ENCODE measurements at places on chromosomes 6 and 20. TPM values are rescaled to one million over a fixed set of nuclear protein-coding genes. Genes with fewer than 3 reads are reported as not detected.

DNA sequence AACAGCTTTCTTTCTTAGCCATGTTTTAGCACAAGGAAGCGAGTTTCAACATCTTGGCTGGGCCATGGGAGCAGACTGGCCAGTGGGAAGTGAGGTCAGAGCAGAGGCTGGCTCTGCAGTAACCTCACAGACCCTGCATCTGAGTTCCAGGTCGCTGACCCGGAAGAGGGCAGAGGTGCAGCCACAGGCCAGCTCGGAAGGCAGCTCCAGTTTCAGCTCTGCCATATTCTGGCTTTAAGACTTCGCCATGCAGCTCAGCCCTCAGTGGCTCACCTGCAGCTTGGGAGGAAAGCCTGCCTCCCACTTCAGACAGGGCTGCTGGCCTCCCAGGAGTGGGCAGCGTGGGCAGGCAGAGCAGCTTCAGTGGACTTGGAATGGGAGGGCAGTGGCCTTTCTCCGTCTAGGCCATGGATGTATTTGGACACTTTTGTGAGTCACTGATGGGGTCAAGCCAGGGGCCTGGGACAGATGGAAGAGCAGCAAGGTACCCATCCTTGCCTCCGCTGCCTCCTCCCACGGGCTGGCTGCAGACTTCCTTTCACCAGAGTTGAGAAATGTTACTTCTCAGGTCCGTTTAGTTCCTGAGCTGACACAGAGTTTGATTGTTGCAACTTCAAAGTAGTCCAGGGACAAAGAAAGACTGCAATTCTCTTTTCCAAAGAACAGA, 18.5 kb downstream of the CST8 start:
- H3K36me3 ChIP-seq, result no peaks in the 10 kb centered on the region
- peaks cover 5% of the 10 kb centered on the region for H3K27me3 ChIP-seq
- H3K4me1 ChIP-seq, result no peaks in the 10 kb centered on the region
- no peak overlapping the region for H3K4me3 ChIP-seq
- no peak for DNase-seq

Gene SIRT5
- 9.4 TPM for total RNA-seq

GRCh38 chr6:39546731-39547130, 178.5 kb downstream of the KIF6 start:
- no peaks in the 10 kb centered on the region for H3K4me1 ChIP-seq
- DNase-seq, result no peak
- no peaks in the 10 kb centered on the region for H3K36me3 ChIP-seq
- peaks cover 22% of the 10 kb centered on the region for H3K27me3 ChIP-seq
- H3K27ac ChIP-seq, result no peak overlapping the region

Gene FAM209B
- total RNA-seq, result not detected

Gene COL21A1
- total RNA-seq, result not detected

DNA sequence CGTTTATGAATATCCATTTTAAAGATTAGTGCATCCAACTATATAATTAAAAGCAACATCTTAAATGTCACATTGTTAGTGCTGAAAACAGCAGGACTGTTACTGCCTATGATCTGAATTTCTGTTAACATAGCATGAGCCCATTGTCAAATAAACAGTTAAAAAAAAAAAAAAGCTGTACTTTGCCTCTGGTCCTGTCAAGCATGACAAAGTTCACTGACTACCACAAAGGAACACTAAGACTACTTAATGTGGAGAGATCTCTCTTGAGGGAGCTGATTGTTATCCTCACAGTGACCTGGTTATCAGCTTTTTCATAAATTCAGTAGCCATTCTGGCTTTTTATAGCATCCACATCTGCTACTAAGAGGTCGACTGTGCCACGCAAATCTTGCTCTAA, 228.1 kb downstream of the TMEM200A start:
- DNase-seq, result no peak
- H3K4me3 ChIP-seq, result no peak overlapping the region
- no peaks in the 10 kb centered on the region for H3K27me3 ChIP-seq
- no peak overlapping the region for H3K27ac ChIP-seq

DNA sequence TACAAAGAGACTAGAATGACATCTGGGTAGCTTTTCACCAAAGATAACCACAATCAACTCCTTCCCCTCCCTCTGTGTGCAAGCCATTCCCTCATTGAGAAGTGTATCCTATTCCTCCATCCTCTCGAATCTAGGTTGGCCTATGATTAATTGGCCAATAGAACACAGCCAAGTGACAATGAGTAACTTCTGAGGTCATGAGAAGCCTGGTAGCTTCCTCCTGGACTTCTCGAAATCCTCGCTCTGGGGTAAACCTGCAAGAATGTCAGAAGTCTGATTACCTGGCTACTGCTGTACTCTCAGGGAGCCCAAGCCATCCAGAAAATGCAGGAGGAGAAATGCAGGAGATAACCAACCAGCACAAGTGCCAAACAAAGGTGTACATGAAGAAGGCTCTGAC, 13.1 kb downstream of the ARHGAP18 start:
- H3K4me3 ChIP-seq, result no peak overlapping the region
- no peaks in the 10 kb centered on the region for H3K27me3 ChIP-seq
- no peak for DNase-seq
- H3K27ac ChIP-seq, result no peak overlapping the region
- peaks cover 48% of the 10 kb centered on the region for H3K4me1 ChIP-seq
- no peaks in the 10 kb centered on the region for H3K36me3 ChIP-seq

- H3K4me3 ChIP-seq, result no peak overlapping the region
- no peak overlapping the region for H3K27ac ChIP-seq
- H3K4me1 ChIP-seq, result peaks cover 11% of the 10 kb centered on the region
Observed at GRCh38 chr20:62962221-62962879, 9.8 kb downstream of the SLC17A9 start.

All from activated CD8-positive, alpha-beta T cell treated with anti-CD3 and anti-CD28 coated beads for 36 hours (primary cell).